ENCODE measurements at places on chromosomes 2 and 18. TPM values are rescaled to one million over a fixed set of nuclear protein-coding genes. Genes with fewer than 3 reads are reported as not detected.

Gene CCDC74A
- not detected for polyA plus RNA-seq

Gene MSH6
- 25.6 TPM for polyA plus RNA-seq

Gene CPLX4
- polyA plus RNA-seq = not detected

Gene CCT4
- 153 TPM for polyA plus RNA-seq

Gene EXOC6B
- polyA plus RNA-seq = 3.5 TPM

Gene ALLC
- polyA plus RNA-seq = not detected

Gene WDFY1
- polyA plus RNA-seq = 15.0 TPM

Gene GAD1
- polyA plus RNA-seq = not detected

Gene CNTNAP5
- polyA plus RNA-seq = not detected

Gene DCC
- not detected for polyA plus RNA-seq

Gene CHN1
- 1.3 TPM for polyA plus RNA-seq

Gene SH3RF3
- polyA plus RNA-seq = 3.5 TPM

Gene CFAP221
- polyA plus RNA-seq = not detected

Gene EHD3
- polyA plus RNA-seq = 3.8 TPM

Gene EPB41L3
- polyA plus RNA-seq = 1.9 TPM

Gene SP140L
- polyA plus RNA-seq = 42.4 TPM

Gene TLX2
- polyA plus RNA-seq = not detected

Gene VSNL1
- not detected for polyA plus RNA-seq

Gene XIRP2
- not detected for polyA plus RNA-seq

Gene VIT
- polyA plus RNA-seq = not detected

Gene COL4A4
- 0.08 TPM for polyA plus RNA-seq

Gene ALPP
- polyA plus RNA-seq = not detected

Gene RNF149
- polyA plus RNA-seq = 52.6 TPM

Gene HOXD4
- polyA plus RNA-seq = not detected

Gene LAMA1
- polyA plus RNA-seq = not detected

Gene PSTPIP2
- polyA plus RNA-seq = 13.5 TPM

Gene SOWAHC
- polyA plus RNA-seq = 0.17 TPM

Gene VRK2
- polyA plus RNA-seq = 15.2 TPM

Gene ZAP70
- 166 TPM for polyA plus RNA-seq

Gene STK17B
- polyA plus RNA-seq = 149 TPM

Gene VWA3B
- polyA plus RNA-seq = not detected

Gene CBLN2
- polyA plus RNA-seq = not detected

Gene MPP4
- not detected for polyA plus RNA-seq

Gene SRD5A2
- polyA plus RNA-seq = not detected

Gene FBXO48
- 0.49 TPM for polyA plus RNA-seq

Gene COA5
- 25.5 TPM for polyA plus RNA-seq

Gene PROKR1
- not detected for polyA plus RNA-seq

Gene REG3A
- polyA plus RNA-seq = not detected

Gene STARD6
- polyA plus RNA-seq = not detected

Gene MALL
- polyA plus RNA-seq = not detected

Gene TMEM163
- 0.21 TPM for polyA plus RNA-seq

Gene CROCC2
- not detected for polyA plus RNA-seq

Gene ALPG
- polyA plus RNA-seq = not detected

Gene OR6B2
- polyA plus RNA-seq = not detected

Gene HOXD12
- not detected for polyA plus RNA-seq

Gene MC2R
- not detected for polyA plus RNA-seq

Gene NBAS
- 18.6 TPM for polyA plus RNA-seq

Gene ARPC2
- 638 TPM for polyA plus RNA-seq

Gene PAIP2B
- 2.8 TPM for polyA plus RNA-seq

Gene FSHR
- not detected for polyA plus RNA-seq

Gene ARHGEF4
- 2.6 TPM for polyA plus RNA-seq
